Effector CD4-positive, alpha-beta T cell (primary cell): ENCODE measurements at places on chromosomes 16 and 17.

DNA sequence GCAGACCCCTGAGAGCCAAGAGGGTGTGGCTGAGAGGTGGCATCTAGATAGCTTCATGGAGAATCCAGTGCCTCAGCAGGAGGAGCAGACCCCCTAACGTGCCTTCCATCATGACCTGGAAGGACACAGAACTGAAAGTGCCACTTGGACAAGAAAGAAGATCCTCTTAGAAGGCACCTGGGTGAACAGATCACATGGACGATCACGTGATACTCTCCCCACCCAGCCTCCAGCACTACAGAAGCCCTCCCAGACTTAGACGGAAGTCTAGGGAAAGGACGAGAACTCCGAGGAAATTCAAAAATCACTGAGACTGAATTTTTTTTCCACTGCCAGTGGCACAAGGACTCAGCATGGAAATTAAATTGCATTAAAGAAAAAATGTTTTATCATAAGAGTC, 113.4 kb downstream of the MRM1 start:
- DNase-seq: no peak

DNA sequence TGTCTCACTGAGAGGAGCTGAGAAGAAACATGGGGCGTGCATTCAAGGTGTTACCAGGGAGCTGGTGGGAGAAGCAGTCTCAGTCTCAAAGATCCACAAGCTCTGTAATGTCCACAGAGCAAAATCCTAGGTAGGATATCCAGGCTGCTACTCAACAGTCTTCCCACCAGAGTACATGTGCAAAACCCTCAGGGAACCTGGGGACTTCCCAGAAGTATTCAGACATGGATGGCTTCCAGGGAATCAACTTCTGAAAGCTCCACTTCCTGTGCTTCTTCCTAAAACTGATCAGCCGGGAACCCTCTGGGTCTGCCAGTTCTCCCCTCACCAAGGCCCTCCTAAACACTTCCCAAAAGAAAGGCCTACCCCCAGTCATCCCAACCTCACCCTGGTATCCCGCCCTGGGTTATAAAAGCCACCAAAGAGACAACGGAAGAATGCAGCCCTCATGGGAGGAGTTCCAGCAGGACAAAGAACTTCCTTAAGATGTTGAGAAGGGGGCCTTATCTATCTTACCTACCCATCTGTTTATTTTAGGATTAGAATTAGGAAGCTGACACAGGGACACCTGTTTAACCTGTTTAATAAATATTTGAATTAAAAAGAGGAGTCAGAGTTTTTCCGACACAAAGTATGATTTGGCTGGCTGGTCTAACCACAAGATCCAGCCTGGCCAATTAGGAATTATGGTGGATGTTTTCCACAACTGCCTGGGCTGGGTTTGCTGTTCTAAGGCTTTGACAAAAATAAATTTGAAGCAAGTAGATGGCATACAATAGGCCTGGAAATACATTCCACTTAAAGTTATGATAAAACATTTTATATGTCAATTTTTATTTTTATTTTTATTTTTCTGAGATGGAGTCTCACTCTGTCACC, 37.0 kb downstream of the CUEDC1 start:
- no peak for DNase-seq

- DNase-seq: no peak
Measured at GRCh38 chr16:50812876-50813466, 71.1 kb downstream of the CYLD start.

GRCh38 chr17:65583921-65584603, 22.6 kb upstream of the AXIN2 start:
- no peak for DNase-seq

GRCh38 chr16:82716361-82716855, 89.6 kb downstream of the CDH13 start:
- DNase-seq: no peak
